Sigmoid colon (tissue), 7 donors: ENCODE measurements at places on chromosomes 2 and 18. TPM values are rescaled to one million over a fixed set of nuclear protein-coding genes. Genes with fewer than 3 reads are reported as not detected.

APOB gene
- polyA plus RNA-seq = 0.12 TPM

COX7A2L gene
- polyA plus RNA-seq = 149 TPM

IL36RN gene
- not detected for polyA plus RNA-seq

CFC1 gene
- not detected for polyA plus RNA-seq

CRYGC gene
- polyA plus RNA-seq = not detected

CCDC85A gene
- polyA plus RNA-seq = not detected

PDE1A gene
- 3.4 TPM for polyA plus RNA-seq

TTN gene
- 0.90 TPM for polyA plus RNA-seq

DDX1 gene
- polyA plus RNA-seq = 66.4 TPM

PJVK gene
- 0.85 TPM for polyA plus RNA-seq

C1QL2 gene
- polyA plus RNA-seq = not detected
